ENCODE measurements at places on chromosomes 11 and 22. TPM values are rescaled to one million over a fixed set of nuclear protein-coding genes. Genes with fewer than 3 reads are reported as not detected.

Gene MRGPRX4
- total RNA-seq: not detected

Gene OR5A1
- not detected for total RNA-seq

Gene FIBIN
- 0.84 TPM for total RNA-seq

DNA sequence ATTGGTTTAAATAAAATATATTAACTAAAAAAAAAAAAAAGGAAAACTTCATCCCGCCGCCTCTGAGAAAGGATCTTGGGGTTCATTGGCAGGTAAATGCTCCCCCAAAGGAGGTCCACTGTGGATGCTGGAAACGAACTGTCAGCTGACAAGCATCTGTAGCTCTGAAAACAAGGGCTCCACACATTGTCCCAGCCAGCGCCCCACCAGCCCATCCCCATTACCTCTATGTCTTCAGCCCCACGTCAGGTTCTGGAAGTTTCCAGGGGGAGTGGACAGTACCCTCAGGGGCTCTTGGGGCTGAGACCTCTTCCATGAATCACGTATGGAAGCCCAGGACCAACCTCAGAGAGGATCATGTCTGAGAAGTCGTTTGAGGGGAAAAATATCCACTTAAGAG is 66.4 kb upstream of the WNT7B start:
- DNase-seq: peak; percentile 24

GRCh38 chr11:69251057-69251393 is 42.9 kb upstream of the MYEOV start:
- no peak for DNase-seq

DNA sequence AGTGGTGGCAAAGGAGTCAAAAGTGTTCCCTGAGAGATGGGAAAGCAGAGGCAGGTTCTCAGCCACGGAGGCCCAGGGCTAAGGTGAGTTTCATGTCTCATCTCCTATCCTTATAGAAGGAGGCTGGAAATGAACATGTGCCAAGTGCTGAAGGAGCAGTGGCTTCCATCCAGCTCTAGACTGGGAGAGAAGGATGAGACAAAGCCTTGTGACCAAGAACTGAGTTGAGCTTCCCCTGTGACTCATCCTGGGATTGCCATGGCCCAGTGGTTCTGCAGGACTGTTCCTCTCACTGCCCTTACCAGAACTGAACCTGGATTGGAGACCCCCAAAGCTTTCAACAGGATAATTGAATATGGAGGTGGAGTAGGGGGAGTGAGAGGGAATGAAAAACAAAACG is 16.7 kb upstream of the OR9Q1 start:
- no peak for DNase-seq

GRCh38 chr11:56625946-56626345 is 11.3 kb upstream of the OR5M1 start:
- no peak for DNase-seq

- DNase-seq: no peak
These were observed 8.0 kb downstream of the NUMA1 start for GRCh38 chr11:72072348-72072747.

Data from mucosa of descending colon (tissue), 3 donors.